ENCODE measurements at places on chromosomes 2 and 18.

GRCh38 chr18:79528846-79529245 lies 133.1 kb downstream of the NFATC1 start:
- DNase-seq, result peak; percentile 90

GRCh38 chr2:205564346-205565141 lies 117.8 kb upstream of the NRP2 start:
- no peak for DNase-seq

GRCh38 chr2:160384791-160385190 lies 108.8 kb downstream of the RBMS1 start:
- DNase-seq, result no peak

GRCh38 chr2:100667801-100668200 lies 105.0 kb downstream of the PDCL3 start:
- no peak for DNase-seq

GRCh38 chr2:127233710-127234109 lies 13.6 kb upstream of the CYP27C1 start:
- no peak for DNase-seq

GRCh38 chr2:66574701-66575624 lies 140.0 kb downstream of the MEIS1 start:
- peak; percentile 59 for DNase-seq

GRCh38 chr2:9205963-9206948 lies at the start of gene ASAP2:
TSS of gene ASAP2 (plus strand) at chr2:9206812. CDS start at chr2:9207105, 293 bp downstream.
- peak; percentile 39 for DNase-seq

GRCh38 chr18:9898792-9899549 lies 13.2 kb downstream of the TXNDC2 start:
- DNase-seq, result peak; percentile 97

DNA sequence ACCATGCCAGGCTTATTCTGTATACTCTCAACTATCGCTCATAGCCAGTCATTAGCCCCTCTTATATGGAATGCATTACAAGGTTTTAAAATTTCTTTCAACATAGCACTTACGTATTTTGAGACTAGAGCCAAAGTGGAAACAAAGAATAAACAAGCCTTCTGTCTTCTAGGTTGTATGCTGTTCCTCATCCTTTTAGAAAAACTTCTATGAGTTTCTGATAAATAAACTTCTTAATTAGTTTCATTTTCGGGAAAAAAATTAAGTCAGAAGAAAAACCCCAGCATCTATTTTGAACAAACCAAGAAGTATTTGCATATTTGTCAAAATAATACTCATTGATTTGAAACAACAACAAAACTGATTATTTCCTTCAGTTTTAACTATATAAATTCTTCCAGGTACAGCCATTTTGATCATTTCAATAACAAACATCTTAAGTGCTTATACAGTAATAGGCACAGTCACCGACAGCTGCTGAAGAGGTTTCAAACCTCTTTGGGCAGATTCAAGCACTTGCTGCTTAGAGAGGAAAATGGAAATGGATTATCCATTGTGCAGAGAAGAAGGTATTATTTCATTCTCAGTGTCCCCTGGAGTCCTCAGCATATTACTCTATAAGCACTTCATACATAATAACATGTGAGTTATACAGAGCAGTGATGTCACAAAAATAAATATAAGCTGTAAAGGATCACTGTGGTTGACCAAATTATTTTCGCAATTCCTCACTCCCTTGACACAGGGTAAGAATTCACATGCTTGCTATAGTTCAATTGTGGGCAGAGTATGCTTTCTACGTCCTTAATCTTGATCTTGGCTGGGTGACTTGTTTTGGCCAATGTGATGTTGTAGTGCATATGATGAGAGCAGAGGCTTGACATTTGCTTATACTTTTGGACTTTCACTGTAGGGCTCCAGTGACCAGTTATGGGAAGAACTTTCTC lies 833.8 kb downstream of the TRIB2 start:
- no peak for DNase-seq

DNA sequence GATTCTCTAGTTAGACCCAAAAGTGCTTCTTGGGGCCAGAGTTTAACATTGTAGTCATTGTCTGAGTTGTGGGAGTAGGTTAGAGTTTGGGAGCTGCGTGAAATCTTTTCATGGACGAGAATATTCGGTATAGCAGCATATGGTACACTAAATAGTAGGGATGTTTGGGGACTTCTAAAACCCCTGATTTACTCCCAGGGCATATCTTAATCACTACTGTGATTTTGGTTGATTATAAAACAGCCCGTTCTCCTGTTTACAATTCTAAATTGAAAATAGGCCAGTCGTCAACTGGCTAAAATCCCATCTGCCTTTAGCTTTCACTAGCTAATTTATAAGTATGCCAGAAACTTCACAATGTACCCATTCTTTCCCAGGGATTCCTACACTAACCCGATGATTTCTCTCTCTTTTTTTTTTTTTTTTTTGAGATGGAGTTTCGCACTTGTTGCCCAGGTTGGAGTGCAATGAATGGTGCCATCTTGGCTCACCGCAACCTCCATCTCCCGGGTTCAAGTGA lies 44.3 kb downstream of the MOB4 start:
- no peak for DNase-seq

DNA sequence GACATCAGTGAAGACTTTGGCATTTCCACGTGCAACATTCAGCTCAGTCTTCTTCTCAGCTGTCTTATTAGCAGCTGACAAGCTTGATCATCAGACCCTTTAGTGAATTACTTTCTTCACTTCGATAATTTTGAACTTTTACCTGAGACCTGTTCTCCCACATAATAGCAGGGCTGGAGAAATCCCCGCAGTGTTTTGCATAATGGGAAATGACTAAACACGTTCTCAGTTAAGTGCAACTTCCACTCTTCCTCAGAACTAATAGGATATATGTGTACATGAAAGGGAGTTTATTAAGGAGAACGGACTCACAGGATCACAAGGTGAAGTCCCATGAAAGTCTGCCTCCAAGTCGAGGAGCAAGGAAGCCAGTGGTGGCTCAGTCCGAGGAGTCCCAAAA lies 28.8 kb upstream of the MBP start:
- no peak for DNase-seq

DNA sequence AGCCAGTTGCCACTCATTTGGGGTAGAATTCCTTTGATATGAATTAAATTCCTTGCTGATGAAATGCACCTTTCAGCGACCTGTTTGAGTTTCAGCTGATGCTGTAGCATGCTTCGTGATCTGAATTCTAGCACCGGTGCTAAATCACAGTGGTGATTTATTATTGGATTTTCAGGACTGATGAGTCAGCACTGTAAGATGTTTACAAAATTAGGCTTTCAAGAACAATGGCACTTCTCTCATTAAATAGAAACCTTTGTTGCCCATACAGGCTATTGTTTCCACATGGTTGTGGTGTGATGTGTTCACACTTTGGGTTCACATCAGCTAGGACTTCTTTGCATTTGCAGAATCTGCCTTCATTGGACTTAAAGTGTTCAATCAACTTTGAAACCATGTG lies 687.7 kb downstream of the ARHGAP15 start:
- no peak for DNase-seq

DNA sequence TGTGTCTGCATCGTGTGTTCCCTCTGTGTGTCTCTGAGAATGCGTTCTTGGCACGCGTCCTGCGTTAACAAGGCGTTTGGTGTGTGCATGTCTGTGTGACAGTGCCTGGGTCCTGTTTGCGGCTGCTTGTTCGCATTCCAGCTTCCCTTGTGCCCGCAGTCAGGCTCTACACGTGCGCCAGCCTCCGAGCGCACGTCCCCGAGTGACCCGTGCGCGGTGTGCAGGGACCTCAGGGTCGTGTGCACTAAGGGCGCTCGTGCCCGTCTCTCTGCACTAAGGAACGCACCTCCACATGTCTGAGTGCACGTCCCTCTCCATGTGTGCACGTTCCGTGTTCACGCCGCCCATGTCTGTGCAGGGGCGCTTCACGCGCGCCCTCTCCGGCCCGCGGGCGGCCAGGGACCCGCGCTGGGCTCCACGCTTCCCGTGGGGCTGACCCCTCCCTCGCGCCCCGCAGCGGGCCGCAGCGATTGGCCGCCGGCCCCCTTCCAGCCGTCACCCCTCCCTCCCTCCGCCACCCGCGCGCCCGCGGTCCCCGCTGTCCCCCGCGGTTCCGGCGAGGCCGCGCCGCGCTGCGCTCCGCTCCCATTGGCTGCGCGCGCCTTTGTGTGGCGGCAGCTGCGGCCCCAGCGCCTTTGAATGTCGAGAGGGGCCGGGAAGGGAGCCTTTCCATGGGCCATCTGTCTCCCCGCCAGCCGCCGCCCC lies 229.4 kb downstream of the HAUS1 start:
- no peak for DNase-seq

DNA sequence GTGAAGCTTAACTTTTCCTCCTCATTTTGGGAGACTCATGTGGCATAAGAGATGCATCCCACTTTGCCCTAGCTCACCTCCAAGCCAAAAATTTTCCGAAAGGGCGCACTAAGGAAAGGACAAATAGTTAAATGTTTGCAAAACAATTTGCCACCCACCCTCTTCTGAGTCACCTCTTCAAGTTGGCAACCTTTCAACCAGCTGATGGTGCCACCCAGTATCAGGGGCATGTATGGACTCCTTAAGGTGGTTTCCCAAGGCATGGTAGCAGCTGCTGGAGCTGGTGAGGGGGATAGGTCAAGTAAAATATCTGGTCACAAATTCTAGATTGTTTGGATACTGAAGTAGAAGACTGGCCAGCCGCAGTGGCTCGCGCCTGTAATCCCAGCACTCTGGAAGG lies 17.2 kb upstream of the ITGAV start:
- DNase-seq, result no peak
